ENCODE measurements at places on chromosomes 11 and 22.

- no peak for DNase-seq
Measured at GRCh38 chr11:92380882-92381281, 156.3 kb downstream of the FAT3 start.

- DNase-seq, result no peak
Measured at GRCh38 chr22:27788500-27789288, 12.9 kb downstream of the MN1 start.

DNA sequence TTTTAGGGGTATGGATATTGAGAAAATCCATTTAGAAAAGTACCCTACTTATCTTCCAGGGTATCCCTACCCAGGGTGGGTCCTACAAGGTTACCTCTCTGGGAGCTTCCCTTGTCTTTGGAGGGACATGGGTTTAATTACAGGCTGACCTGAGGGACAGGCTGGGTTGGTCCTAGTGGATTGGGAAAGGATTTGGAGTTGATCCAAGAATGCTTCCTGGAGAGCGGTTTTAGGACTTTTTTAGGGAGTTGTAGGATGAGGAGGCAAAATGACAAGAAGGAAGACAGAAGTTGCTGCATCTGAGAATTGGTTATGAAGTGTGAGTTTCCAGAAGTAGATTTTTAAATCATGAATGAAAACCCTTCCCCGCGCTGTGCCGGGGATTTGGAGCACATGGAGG is 61.8 kb upstream of the CRTAM start:
- DNase-seq, result no peak

DNA sequence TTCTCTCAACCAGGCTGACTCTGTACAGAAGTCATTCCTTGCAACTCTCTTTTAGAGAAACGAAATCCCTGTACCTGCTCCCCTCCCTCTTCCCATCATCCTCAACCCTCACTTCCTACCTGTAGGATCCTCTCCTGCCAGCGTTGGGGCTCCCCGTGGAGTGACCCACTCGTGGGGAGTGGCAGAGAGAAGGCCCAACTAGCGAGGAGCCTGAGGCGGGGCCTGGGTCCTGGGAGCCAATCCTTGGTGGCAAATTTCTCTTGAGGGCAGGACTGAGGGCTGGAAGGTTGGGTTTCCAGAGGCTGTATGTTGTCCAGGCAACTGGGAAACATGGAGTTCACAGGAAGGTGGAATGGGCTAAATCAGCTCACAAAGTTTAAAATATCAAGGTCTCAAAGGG is 10.4 kb downstream of the NHERF4 start:
- DNase-seq, result no peak

GRCh38 chr11:64729851-64730382 is 6.9 kb upstream of the NRXN2 start:
- no peak for DNase-seq

- no peak for DNase-seq
Measured at GRCh38 chr11:123434262-123434661, 4.2 kb downstream of the GRAMD1B start.

DNA sequence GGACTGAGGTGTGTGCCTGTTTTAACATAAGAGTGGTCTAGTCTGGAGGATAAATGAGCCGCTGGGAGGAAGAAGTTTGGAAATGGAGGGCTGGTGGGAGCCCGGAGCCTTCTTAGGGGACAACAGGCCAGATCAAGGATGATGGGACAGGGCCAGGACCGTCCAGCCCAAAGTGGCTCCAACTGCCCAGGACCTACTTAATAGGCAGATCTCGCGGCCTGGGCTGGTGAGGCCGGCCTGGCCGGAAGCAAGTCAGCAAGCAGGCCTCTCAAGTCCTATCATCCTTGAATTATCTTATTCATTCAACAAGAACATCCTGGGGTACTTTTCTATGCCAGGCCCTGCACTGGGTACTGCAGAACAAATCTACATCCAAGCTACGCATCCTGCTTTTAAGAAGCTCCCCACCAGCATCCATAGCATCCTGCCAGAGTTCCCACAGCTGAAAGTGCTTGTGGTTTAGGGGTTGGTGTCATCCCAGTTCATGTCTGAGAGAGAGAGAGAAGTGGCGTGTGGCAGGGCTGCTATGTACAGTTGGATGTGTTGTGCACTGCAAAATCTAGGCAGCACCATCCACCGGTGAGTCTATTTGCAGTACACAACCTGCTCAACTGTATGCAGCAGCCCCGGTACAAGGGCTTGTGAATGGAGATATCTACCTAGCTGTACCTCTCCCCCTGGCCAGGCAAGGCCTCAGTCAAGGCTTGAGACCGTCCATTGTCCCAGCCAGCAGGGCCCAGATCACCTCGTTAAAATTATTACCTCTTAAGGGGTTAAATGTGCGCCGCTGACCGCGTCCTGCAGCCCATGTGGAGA is 82.1 kb downstream of the FBLN1 start:
- no peak for DNase-seq

GRCh38 chr11:86620891-86621521 is 51.4 kb downstream of the ME3 start:
- no peak for DNase-seq

- no peak for DNase-seq
Measured at GRCh38 chr11:102632026-102632425, 6.9 kb upstream of the MMP20 start.

GRCh38 chr11:12585861-12586260 is 88.4 kb upstream of the TEAD1 start:
- DNase-seq, result no peak

DNA sequence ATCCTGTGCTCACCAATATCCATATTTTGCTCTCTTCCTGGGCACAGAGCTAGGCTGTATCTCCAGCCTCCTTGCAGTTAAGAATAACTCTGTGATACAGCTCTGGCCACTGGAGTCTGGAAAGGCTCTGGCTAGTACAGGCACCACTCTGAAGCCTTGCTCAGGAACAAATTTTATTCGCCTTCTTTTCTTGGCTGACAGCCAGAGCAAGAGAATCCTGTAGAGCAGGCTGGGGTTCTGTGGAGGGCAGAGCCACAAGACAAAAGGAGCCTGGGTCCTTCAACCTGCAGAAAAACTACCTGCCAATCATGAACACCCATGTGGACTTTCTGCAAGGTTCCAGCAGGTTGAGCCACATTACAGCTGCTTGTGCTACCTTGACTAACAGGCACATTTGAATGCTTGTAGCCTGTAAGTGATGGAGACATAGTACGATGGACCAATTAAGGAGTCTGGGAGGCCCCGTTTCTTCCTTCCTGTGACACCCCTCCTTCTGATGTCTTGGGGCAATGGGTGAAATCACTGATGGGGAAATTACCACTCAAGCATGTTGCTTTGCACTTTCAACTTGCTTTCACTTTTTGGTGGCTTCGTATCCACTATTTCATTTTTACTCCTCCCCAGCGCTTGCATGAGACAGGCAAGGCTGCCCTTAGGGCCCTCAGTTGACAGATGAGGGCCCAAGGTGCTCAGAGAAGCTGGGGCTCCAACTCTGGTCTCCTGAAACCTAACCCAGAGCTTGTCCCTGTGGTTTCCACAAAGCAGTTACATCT is 267.2 kb upstream of the SYN3 start:
- DNase-seq, result no peak

DNA sequence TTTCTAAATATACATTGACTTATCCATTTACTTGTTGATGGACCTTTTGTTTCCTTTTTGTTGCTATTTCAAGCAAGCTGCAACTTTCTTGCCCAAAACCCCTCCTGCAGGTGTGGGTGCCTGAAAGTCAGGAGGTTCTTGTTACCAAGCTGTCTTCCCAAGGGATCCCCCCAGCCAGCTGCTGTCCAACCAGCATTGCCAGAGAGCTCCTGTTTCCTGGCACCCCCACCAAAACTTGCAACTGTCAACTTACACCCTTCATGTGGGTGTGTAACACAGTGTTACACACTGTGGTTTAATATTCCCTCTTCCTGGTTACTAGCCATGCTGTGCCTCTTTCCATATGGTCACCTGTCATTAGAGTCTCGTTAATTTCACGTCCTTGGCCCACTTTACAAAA is 1.6 kb upstream of the KRTAP5-1 start:
- DNase-seq, result no peak

GRCh38 chr11:1138097-1138496 is 19.7 kb upstream of the MUC5AC start:
- DNase-seq, result no peak
